ENCODE measurements at places on chromosomes 7 and 10.

DNA sequence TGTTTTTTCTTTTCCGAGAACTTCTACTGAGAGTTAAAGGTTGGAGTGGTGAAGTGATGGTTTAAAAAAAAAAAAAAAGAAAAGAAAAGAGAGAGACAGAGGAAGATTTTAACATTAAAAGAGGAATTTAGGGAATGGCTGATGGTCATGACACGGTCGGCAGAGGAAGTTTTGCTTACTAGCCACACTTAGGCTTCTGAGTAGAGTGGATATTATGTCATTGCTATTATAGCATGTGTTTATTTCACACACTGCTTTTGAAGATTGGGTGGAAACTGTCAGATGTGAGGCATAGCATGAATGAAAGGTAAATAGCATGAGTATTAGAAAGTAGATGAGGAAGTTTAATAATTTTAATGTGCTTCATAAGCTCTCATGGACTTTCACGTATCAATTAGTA is 2.5 kb downstream of the KAT6B start:
- no peak for DNase-seq

DNA sequence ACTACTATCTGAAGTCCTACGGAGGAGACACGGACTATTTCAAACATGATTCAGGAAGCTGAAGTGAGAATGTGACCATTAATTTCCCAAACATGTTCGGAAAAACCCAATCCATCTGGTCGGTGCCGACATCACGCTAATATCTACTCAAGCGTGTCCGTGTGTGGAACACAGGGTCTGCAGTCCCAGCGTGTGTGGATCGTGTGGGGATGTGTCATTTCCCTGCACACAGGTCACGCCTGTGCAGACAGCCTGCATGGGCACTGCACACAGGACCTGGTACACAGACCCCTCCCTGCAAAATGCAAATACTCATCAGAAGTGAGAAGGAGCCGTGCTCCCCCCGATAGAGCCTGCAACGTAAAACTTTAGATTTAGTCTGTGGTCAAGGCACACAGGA is 57.8 kb downstream of the CARD11 start:
- DNase-seq: no peak

DNA sequence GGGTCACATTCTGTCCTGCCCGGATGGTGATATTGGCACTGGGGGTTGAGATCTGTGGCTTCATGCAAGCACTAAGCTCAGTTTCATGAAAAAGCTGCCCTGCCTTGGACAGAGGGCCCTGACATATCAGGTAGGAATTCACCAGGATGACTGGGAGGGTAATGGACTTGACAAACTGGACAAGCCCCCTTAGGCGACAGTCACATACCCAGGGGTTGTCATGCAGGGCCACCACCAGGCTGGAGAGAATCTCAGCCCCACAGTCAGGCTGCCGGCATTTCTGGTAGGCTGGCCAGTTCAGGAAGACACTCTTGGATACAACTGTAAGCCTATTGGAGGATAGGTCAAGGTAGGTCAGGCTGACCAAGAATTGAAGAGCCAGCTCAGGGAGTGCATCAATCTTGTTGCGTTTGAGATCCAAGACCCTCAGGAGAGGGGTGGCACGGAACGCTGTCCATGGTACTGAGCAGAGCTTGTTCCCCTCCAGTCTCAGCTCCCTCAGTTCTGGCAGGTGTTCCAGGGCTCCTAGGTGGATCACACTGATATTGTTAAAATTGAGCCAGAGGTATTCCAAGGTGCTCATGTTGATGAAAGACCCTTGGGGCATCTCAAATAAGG is 824 bp downstream of the LRIT2 start:
- DNase-seq: no peak

DNA sequence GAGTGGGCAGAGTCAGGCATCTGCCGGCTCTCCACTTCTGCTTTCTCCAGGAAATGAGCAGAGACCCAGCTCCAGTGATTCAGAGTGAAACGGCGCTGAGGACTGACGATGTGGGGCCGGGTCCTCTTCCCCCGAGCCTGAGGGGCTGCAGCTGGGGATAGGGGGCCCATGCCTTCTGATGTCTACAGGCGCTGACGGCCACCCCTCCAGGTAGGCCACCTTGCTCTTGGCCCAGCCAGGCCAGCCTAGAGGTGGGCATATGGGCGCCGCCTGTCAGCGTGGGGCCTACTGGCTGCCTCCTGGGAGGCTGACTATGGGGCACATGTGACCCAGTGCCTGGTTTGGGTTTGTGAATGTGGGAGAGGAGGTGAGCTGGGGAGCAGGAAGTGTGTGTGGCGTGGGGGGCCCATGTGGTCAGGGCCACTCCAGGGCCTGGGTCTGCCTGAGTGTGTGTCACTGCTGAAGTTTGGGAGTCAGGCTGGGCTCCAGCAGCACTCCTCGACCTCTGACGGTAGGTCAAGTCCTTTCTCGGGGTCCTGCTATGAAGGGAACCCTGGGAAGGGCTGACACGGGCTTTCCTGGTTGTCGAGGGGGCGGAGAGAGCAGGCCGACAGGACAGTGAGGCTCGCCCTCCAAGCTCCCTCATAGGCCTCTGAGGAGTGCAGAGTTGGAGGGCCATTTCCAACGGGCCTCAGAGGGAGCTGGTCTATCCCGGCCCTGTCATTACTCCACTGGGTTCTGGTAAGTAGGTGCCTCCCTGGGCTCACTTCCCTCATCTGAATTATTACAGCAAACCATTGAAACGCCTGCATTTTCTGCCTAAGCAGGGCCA is at the start of gene WDFY4:
WDFY4 (plus strand) TSS at position 82 of the 832 bp plus-strand sequence. CDS start 24,860 bp downstream, outside the sequence.
- DNase-seq: peak; percentile 40

DNA sequence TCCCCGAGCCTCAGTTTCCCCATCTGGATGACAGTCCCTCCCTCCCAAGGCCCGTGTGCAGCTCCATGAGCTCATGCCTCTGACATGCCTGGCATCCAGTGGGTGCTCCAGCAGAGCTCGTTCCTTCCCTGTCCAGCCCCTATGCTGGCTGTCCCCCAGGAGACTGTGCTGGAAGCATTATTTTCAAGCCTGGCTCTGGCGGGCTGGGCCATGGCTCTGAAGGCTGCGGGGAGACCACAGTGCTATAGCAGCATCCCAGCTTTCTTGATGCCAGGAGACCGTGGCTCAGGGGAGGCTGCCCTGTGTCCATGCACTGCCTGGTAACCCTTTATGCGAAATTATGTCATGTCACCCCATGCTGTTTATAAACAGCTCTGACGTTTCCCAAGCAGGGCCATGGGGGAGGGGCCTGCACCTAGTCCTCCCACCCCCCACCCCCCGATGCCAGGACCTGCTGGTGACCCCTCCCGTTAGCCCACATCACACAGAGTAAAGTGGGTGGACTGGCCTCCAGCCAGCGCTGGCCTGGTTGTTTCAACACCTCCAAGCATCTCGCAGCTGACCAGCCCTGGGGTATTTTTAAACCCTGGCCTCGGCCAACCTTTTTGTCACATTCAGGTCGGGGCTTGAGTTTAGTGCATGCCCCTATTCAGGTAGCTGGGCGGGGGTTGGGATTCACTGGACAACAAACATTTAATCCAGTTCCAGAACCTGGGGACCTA is 105.9 kb upstream of the ZNF716 start:
- no peak for DNase-seq

DNA sequence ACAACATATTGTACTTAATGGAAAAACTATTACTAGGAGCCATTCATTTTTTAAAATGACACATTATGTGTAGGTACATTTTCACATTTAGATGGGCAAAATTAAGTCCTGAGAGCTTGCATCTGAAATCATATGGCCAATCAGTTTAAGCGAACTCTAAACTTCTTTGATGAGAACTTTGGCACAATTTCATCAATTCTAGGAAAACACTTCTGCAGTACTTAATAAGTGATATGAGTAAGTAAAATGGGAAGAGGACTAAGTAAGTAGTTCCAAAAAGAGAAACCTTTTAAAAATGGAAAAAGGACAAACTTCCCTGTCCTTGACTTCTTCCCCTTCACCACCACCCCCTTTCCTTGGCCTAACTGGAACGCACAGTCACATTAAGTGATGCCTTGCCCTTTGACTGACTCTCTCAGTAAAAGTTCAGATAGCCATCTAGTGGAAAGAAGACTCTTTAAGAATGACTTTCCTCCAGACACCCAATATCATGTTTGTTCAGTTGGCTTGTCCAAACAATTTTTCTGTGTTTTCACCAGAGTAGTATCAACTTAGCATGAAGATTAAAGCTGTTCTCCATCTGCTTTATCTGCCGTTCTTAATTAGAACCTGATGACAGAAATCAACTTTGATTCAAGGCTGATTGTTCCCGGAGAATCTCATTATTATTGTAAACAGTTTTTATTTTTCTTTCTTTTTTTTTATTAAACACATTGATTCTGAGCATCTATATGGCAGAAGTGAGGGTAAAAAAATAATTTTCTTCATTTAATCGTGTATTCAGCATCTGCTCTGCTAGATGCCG is 45.1 kb downstream of the CNNM2 start:
- no peak for DNase-seq

GRCh38 chr10:6052247-6053221 is 9.6 kb downstream of the IL2RA start:
- peak; percentile 19 for DNase-seq

GRCh38 chr7:86013662-86014061 is 630.0 kb upstream of the GRM3 start:
- no peak for DNase-seq

DNA sequence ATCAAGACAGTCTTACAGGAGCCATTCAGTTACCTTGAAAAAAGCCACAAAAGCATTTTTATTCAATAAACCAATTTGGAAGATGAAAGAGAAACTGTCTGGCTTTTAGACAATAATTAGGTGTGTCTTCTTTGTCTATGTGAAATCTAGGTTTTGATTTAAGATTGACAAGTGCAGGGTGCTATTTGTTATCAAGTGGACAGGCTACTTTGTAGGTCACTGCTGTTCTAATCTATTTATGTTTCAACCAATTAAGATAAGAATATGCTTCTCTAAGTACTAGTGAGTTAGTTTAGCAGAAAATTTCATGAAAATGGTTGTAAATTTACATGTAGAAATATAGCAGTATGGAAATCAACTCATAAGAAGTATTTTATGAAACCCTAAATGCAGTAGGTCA is 177.5 kb downstream of the CACNA2D1 start:
- DNase-seq: no peak

GRCh38 chr10:90885176-90885575 is 13.4 kb downstream of the RPP30 start:
- DNase-seq: no peak

DNA sequence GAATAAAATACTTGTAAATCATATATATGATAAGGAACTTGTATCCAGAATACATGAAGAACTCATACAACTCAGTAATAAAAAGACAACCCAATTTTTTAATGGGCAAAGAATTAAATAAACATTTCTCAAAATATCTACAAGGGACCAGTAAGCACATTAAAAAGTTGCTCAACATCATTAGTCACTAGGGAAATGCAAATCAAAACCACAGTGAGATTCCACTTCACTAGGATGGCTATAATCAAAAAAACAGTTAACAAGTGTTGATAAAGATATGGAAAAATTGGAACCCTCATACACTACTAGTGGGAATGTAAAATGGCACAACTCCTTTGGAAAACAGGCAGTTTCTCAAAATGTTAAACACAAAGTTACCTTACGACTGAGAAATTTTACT is 40.3 kb upstream of the YAE1 start:
- no peak for DNase-seq

DNA sequence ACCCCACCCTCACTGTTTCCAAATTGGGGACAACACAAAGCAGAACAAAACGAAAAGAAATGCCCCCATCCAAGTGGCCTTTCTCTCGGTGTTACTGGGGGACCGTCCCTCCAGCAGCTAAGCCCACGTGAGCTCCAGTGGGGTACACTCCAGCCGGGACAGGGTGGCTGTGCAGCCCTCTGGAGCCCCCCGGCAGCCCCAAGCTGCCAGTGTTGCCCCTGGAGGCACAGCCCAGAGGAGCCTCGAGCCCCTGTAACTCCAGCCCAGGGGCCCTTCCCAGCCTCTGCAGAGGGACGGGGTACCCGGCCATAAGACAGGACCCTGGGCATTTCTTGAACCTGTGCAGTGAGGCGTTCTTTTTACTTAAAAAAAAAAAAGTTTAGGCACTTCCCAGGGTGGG is 124.5 kb upstream of the KCTD7 start:
- no peak for DNase-seq

DNA sequence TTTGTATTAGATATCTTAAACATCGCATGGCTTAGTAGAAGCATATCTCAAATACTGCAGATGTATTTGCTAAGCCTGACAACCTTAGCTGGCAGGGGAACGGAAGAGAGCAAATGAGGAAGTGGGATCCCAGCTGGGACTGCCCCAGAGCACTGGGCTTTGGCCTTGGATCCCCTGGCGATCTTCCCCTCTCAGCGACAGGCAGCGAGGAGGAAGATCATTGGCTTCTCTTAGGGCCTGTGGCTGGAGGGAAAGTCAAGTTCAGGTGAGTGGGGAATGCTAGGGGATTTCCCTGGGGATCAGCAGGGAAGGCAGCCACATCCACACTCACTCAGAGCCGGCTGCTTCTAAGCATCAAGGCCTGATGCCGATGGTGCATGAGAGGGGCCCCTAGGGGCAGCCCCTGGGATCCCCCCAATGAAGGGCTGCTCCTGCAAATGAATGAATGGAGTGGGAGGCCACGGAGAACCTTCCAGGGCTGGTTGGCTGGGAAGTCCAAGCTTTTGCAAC is 42.0 kb downstream of the LYZL2 start:
- DNase-seq: no peak

GRCh38 chr10:124691002-124691401 is 53.2 kb downstream of the FAM53B start:
- no peak for DNase-seq
